Endodermal cell (in vitro differentiated cells): ENCODE measurements at places on chromosomes 2 and 18. TPM values are rescaled to one million over a fixed set of nuclear protein-coding genes. Genes with fewer than 3 reads are reported as not detected.

DNA sequence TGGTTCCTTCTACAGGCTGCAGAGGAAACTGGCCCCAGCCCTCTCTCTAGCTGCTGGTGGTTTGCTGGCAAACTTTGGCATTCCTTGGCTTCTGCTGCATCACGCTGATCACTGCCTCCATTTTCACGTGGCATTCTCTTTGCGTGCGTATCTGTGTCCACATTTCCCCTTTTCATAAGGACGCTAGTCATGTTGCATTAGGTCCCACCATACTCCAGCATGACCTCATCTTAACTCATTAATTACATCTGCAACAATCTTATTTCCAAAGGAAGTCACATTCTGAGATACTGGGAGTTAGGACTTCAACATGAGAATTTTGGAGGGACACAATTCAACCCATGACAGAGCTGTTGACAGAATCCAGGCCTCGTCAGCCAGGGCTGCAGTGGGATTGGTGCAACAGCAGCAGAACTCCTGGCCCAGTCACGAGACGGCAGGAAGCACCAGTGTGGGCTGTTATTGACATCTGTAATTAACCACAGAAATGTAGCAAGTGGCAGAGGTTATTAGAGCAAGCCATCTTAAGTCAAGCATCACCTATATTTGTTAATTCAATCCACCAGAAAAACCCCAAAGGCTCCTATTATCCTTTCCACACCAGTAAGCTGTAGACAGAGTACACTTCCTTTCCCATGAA lies 132.4 kb downstream of the TMEM163 start:
- H3K4me3 ChIP-seq = no peak overlapping the region
- H3K4me1 ChIP-seq = no peaks in the 10 kb centered on the region
- H3K27me3 ChIP-seq = no peaks in the 10 kb centered on the region
- no peak for DNase-seq

DNA sequence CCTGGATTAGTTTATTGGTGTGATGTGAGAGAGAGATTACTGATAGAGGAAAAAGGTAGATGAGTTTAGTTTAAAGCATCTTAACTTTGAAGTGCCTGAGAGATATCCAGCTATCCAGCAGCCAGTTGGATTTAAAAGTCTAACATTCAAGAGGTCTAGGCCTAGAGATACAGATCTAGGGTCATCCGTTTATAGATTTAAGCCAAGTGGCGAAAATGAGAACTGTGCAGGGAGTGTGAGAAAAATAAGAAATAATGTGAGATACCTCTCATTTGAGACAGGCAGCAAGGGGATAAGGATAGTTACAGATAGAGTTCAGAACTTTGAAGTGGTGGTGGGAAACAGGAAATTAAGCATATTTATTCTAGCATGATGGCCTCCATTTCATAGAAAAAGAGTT lies 5.3 kb upstream of the ORC2 start:
- H3K4me3 ChIP-seq = no peak overlapping the region
- H3K36me3 ChIP-seq = no peaks in the 10 kb centered on the region
- no peaks in the 10 kb centered on the region for H3K27me3 ChIP-seq
- H3K4me1 ChIP-seq = no peaks in the 10 kb centered on the region
- no peak for DNase-seq

DNA sequence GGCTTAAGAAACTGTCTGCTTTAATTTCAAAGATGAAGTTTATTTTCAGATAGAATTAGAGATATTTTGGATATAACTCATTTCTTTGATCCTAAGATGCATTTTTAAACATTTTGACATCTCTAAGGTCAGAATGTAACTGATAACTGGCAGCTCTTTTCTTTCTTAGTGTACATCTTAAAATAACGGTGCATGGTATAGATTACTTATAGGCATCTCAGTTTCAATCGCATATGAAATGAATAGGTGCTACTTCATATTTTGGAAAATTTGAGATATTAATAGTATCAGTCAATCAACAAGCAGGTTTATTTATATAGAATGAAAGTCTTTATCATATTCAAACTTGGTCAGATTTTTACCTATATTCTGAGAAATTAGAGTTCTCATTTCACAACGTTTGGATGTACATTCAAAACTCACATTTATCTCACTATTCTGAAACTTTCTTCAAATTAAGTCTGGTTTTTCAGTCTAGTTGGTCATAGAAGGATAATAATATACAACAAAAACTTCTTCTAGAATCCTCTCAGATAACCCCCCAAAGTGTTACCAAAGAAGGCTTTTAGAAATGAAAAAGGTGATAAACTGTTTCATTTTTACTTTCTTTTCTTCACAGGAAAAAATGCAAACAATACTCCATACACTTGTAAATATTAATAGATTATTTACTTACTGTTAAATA lies 122.8 kb upstream of the WDSUB1 start:
- H3K27ac ChIP-seq = no peak overlapping the region
- no peak for DNase-seq
- no peaks in the 10 kb centered on the region for H3K27me3 ChIP-seq
- peaks cover 55% of the 10 kb centered on the region for H3K36me3 ChIP-seq

DNA sequence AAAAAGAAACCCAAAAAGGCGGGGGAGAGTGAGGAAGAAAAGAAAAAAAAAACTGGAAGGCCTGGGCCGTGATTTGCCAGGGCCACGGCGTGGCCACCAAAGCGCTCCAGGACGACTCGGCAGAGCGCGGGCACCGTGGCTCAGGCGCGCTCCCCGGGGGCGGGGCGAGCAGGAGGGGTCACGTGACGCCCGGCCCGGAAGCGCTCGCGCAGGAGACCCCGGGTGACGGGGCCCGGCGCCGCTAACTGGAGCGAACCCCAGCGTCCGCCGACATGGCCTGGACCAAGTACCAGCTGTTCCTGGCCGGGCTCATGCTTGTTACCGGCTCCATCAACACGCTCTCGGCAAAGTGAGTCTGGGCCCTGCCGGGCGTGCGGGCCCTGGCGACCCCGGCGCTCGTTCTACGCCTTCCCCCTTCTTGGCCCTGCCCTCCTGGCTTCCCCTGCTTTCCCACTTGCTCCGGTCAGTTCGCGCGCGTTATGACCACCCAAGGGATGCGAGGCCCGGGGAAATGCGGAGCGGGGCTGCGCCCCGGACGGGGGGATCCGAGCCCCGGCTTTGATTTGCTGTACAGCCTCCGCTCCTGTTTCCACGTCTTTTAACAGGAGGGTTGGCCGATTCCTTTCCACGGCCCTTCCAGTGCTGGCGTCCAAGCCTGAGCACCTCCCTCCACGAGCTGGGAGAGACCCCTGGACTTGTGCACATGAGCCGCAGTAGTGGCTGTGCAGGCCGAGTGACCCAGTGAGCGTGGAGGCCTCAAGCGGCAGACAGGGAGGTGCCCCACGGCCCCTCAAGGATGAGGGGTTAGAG lies at the start of gene SLC35F6:
Gene SLC35F6 (plus strand): TSS at position 207 of the 810 bp plus-strand sequence. CDS start 66 bp downstream, at position 273.
- H3K4me3 ChIP-seq = peak within 1 kb of the TSS; percentile 95
- DNase-seq = peak; percentile 91
- no peaks in the 10 kb centered on the region for H3K27me3 ChIP-seq
- no peaks in the 10 kb centered on the region for H3K36me3 ChIP-seq
- peaks cover 16% of the 10 kb centered on the region for H3K4me1 ChIP-seq

DNA sequence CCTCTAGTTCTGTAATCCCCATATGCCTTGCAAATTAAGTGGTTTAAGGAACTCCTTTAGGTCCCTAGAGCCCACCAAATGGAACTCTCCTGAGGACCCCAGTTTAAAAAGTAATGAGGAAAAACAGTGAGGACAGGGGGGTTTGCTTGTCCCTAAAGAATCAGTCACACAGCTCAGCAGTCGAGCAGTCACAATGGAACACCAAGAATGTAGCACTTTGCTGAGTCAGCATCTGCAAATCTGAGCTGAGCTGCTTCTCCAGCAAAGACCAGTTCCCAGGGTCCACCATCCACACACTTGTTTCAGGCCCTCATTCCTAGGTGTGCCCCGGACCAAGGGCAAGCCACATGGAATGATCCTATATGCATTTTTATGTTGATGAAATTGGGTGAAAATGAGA lies 46.2 kb upstream of the NEDD4L start:
- H3K36me3 ChIP-seq = no peaks in the 10 kb centered on the region
- no peaks in the 10 kb centered on the region for H3K27me3 ChIP-seq
- no peak for DNase-seq
- H3K27ac ChIP-seq = no peak overlapping the region
- H3K4me1 ChIP-seq = no peaks in the 10 kb centered on the region

GRCh38 chr2:213285404-213285803 lies 1.1 kb downstream of the SPAG16 start:
- H3K4me1 ChIP-seq = no peaks in the 10 kb centered on the region
- H3K36me3 ChIP-seq = no peaks in the 10 kb centered on the region
- H3K4me3 ChIP-seq = peak overlapping the region; percentile 97
- no peak overlapping the region for H3K27ac ChIP-seq
- no peak for DNase-seq

DNA sequence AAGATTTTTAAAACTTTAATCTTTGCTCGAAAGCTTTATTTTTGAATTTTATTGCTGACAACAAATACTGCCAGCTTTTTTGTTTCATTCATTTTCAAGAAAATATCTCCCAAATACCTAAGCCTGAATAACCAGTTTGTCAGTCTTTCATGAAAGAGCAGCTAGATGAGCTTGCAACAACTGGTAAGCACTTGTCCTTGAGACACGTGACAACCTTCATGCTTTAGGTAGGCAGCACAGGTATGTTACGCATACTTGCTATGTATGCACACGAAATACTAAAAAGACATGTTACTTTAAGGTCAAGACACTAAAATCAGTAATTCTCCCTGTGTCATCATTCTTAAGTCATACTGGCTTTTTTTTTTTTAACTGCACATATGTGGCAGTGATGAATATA lies 12.3 kb downstream of the CEBPZ start:
- H3K27me3 ChIP-seq = no peaks in the 10 kb centered on the region
- H3K27ac ChIP-seq = no peak overlapping the region
- no peak overlapping the region for H3K4me3 ChIP-seq
- DNase-seq = no peak
- H3K4me1 ChIP-seq = no peaks in the 10 kb centered on the region

- no peak for DNase-seq
- no peaks in the 10 kb centered on the region for H3K27me3 ChIP-seq
- no peak overlapping the region for H3K4me3 ChIP-seq
Observed at GRCh38 chr2:173062801-173063200, 12.8 kb upstream of the MAP3K20 start.

GRCh38 chr2:240790370-240791220 lies 29.4 kb downstream of the KIF1A start:
- H3K4me3 ChIP-seq = no peak overlapping the region
- no peaks in the 10 kb centered on the region for H3K4me1 ChIP-seq
- no peak overlapping the region for H3K27ac ChIP-seq

DNA sequence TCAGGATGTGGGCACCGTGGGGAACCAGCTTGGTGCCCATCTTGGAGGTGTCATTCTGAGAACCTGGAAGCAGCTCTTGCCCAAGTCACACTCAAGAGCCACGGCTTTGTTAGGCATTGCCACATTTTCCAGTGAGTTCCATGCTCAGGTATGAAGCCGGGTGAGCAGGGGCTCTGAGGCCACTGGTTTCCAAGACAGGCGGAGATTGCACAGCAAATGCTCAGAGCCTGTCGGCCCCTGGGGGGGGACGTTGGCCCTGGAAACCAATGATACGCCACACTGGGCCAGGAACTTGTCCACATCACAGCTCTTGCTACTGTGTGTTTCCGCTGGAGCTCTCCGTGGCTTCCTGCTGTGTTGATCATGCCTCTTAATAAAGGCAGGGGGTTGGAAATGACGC lies 52.5 kb upstream of the SALL3 start:
- H3K27ac ChIP-seq = no peak overlapping the region
- no peak overlapping the region for H3K4me3 ChIP-seq
- H3K27me3 ChIP-seq = no peaks in the 10 kb centered on the region
- H3K36me3 ChIP-seq = no peaks in the 10 kb centered on the region

- no peaks in the 10 kb centered on the region for H3K36me3 ChIP-seq
- H3K27ac ChIP-seq = no peak overlapping the region
- no peak for DNase-seq
- H3K4me3 ChIP-seq = no peak overlapping the region
Observed at GRCh38 chr2:46865181-46865970, 50.2 kb downstream of the MCFD2 start.

GRCh38 chr2:20444993-20445910 lies 1.6 kb upstream of the RHOB start:
- no peaks in the 10 kb centered on the region for H3K36me3 ChIP-seq
- no peaks in the 10 kb centered on the region for H3K27me3 ChIP-seq
- peak; percentile 63 for DNase-seq
- H3K27ac ChIP-seq = no peak overlapping the region
- no peak overlapping the region for H3K4me3 ChIP-seq

DNA sequence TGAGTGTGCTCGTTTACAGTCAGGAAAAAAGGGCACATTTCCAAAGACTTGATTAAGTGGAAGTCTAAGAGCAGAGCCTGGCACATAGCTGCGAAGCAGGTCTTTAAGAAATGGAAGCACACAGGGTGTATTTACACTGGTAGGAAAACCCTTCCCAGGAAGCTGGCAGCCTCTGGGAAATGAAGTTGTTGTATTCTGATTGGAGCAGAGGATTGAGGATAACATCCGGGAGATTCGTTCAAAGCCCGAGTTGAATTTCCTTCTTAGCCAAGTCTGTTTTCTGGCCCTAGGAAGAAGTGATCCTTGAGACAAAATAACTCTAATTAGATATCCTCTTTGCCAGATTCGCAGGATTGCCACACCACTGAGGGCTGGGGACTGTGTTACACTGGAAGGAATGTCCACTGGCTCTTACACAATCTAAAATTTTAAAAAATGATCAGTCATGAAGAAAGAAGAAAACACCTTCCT lies 75.9 kb downstream of the ITGB1BP1 start:
- H3K36me3 ChIP-seq = no peaks in the 10 kb centered on the region
- no peaks in the 10 kb centered on the region for H3K27me3 ChIP-seq
- no peak overlapping the region for H3K4me3 ChIP-seq
- no peaks in the 10 kb centered on the region for H3K4me1 ChIP-seq
- H3K27ac ChIP-seq = no peak overlapping the region
- no peak for DNase-seq

- no peak for DNase-seq
- no peak overlapping the region for H3K27ac ChIP-seq
- no peak overlapping the region for H3K4me3 ChIP-seq
- H3K36me3 ChIP-seq = no peaks in the 10 kb centered on the region
- H3K4me1 ChIP-seq = no peaks in the 10 kb centered on the region
Observed at GRCh38 chr2:43368483-43369385, 142.3 kb upstream of the ZFP36L2 start.

DNA sequence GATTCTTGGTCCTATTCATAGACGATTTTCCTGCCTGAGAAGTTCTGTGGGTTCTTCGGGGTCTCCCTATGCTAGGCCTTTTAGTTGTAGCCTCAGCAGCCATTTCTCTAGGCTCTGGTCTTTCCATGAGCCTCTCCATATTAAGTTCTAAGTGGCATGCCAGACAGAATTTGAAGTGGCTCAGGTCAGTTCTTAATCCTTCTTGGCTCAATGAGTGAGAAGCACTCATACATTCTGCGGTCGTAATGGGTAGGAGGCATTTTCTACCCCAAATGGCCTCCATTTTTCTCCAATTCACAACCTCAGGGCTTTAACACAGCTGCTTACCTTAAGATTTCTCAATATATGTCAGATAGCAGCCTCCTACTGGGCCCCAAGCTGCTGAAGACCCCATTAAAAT lies 405.3 kb upstream of the GALNT5 start:
- H3K4me1 ChIP-seq = no peaks in the 10 kb centered on the region
- H3K27me3 ChIP-seq = no peaks in the 10 kb centered on the region
- H3K27ac ChIP-seq = no peak overlapping the region
- no peak overlapping the region for H3K4me3 ChIP-seq
- H3K36me3 ChIP-seq = no peaks in the 10 kb centered on the region

- no peak overlapping the region for H3K27ac ChIP-seq
- H3K4me1 ChIP-seq = no peaks in the 10 kb centered on the region
- no peaks in the 10 kb centered on the region for H3K36me3 ChIP-seq
Observed at GRCh38 chr2:147425437-147426029, 419.3 kb upstream of the ACVR2A start.

Gene TTC31
- total RNA-seq = 19.1 to 32.4 TPM (median 32.4 TPM) in 3 replicates

Gene TLX2
- 0.14 and 0.22 TPM in 2 replicates for total RNA-seq

Gene IER3IP1
- 6.1 and 7.7 TPM in 2 replicates for total RNA-seq

Gene MAP3K19
- not detected in 3 replicates for total RNA-seq

Gene NOP58
- total RNA-seq = 42.1 to 73.5 TPM (median 68.3 TPM) in 3 replicates

Gene UGT1A10
- total RNA-seq = 0.13 TPM in 1 of 2 replicates, not detected in the other

Gene SETBP1
- 13.1 and 17.3 TPM in 2 replicates for total RNA-seq

Gene C18orf54
- 14.4 to 31.9 TPM (median 29.5 TPM) in 3 replicates for total RNA-seq

Gene ASPRV1
- total RNA-seq = 0.59 and 0.84 TPM in 2 replicates
